CD4-positive, alpha-beta T cell treated with Interleukin-6 for 4 hours (primary cell): ENCODE measurements at places on chromosomes 7 and 10.

DNA sequence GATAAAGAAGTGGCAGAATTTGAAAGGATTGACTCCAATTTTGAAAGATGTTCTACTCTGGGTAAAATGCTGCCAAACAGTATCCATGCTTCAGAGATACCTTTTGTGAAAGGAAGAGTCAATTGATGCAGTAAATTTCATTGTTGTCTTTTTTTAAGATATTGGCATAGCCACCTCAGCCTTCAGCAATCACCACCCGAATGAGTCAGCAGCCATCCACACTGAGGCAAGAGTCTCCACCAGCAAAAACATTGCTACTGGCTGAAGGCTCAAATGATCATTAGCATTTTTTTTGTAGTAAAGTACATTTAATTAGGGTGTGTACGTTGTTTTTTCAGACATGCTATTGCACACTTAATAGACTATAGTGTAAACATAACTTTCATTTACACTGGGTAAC lies 31.7 kb upstream of the CYP26C1 start:
- DNase-seq: no peak

DNA sequence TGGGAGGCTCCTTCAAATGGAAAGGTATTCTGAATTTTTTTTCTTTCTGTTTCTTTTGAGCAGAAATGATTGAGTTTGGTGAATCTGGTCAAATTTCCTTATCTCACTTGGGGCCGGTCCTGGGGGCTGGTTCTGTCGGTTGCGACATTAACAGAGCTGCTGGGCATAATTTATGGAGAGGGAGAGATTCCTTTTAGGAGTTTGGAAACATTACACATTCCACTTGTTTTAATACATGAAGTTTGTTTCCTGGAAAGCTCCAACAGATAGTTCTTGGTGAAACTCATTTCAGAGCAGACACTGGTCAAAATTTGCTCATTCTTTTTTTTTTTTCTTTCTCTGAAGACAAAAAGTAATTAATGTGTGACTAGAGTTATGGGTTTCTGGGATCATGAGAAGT lies 129.9 kb downstream of the ABCA13 start:
- no peak for DNase-seq

GRCh38 chr10:122362621-122363020 lies 11.9 kb upstream of the PLEKHA1 start:
- DNase-seq: no peak

- peak; percentile 46 for DNase-seq
These were observed 11.1 kb downstream of the CALY start for GRCh38 chr10:133325440-133326222.

DNA sequence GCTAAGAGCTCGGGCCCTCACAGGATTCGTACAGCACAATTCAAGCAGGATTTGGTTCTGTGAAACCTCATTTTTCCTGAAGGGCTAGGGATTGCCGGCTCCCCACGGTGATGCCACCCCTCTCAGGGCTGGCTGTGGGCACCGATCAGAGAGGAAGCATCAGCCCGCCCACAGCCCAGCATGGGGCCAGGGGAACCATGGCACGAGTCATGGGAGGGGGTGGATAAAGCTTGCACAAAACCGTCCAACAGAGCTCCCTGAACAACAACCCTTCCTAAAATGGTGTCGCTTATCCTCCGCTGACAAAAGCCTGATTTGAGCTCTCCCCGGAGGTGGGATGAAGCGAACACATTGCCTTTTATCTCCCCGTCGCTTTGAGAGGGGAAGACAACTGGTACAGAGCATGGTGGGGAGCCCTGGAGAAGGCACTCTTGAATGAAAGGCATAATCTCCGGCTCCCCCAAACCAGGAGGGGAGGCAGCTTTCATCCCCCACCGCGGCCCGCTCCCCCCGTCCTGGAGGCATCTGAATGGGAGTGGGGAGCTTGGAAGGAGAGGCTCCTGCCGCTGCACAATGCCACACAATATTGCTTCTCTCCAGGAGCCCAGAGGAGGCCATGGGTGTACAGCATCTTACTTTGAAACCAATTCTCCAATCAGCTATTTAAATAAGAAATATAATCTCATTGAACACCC lies 144.0 kb downstream of the RPS24 start:
- no peak for DNase-seq

GRCh38 chr10:37704566-37704965 lies 152.8 kb downstream of the ZNF248 start:
- DNase-seq: no peak

DNA sequence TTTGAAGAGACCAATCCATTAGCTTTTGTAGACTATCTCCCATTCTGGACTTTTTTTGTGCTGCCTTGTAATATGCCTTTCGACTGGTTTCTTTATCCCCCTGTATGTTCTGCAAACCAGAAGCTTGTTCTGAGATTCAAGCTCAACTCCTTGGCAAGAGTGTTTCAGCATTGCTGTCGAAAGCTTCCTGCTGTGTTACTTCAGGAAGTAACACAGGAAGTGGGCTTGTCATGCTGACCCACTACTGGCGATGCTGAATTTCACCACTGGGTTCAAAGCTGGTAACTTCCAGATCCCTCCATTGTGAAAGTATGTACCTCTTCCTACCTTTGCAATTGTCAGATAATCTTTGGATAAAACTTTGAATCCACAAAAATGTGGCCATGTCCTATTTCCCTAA lies 57.9 kb upstream of the INSYN2A start:
- DNase-seq: no peak

- no peak for DNase-seq
These were observed 343.7 kb downstream of the ELMO1 start for GRCh38 chr7:37104822-37105518.

DNA sequence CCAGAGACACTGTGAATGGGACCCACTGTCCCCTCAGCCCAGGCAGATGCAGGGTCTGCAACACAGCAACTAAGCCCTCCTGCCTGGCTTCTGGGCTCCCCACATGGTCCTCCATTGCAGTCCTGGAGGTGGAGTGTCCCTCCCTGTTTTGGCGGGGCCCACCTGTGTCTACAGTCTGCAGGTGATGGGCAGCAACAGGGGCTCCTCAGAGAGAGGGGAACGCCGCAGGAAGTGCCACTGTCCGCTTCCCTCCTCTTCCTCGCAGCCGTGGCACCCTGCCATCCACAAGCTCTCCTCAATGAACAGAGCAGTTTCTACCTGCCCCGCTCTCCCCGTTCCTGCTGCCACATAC lies 9.3 kb downstream of the CAMK2G start:
- peak; percentile 37 for DNase-seq

DNA sequence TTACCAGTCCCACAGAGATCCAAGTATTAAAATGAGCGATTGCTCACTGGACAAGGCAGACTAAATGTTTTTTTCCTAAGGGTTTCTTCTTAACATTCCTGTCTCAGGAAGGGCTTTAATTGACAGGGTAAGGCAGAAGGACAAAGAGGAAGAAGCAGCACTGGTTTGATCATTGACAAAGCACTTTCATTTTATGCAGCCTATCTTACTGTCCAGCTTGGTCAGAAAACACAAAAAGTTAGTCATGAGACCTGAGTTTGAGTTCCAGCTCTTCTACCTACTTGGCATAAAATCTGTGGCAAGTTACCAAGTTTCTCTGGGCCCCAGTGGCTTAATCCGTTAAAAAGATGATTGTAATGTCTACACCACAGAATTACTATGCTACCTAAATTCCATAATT lies 458.5 kb downstream of the GFRA1 start:
- DNase-seq: no peak

- DNase-seq: no peak
These were observed 569 bp upstream of the NPTX2 start for GRCh38 chr7:98616381-98617050.

DNA sequence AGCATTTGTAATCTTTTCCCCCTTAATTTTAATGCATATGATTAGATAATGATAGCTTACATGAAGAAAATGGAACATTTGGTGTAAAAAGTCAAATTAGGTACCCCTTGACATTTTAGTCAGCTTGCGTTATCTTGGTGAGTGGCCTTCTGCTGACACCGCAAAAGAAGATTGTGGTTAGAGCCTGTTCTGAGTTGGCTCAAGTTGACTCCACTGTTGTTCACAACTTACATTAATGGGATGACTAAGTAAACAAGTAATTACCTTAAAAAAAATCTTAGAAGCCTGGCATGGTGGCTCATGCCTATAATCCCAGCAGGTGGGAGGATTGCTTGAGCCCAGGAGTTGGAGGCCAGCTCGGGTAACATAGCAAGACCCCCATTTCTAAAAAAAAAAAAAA lies 24.2 kb downstream of the TRRAP start:
- no peak for DNase-seq

DNA sequence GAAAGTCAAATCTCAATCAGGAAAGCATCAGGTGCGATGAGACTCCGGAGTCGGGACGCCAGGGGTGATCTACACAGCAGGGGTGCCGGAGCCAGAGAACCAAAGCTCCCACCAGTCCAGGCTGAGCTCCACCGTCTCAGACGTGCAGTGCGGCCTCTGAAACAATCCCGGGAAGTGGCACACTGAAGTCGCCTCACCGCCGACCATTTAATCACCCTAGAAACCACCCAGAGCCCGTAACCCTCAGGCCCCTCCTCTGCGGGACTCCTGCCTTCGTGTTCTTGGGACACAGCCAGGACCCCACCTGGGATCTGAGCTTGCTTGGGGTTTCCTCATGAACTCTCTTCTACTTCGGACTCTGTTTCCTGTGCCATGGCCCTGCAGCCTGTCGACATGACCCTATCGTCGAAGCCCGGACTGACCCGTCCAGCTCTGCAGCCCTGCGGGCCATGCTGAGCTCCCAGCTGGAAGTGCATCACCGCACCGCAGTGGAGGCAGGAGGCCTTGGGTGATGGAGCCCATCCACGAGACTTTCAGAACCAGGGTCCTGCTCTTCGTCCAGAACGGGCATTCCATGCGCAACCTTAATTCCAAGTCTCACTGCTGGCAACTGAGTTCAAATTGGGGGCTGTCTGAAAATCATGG lies 266.4 kb downstream of the PTPRN2 start:
- no peak for DNase-seq

GRCh38 chr10:110040767-110041478 lies 33.1 kb downstream of the ADD3 start:
- no peak for DNase-seq
